ENCODE measurements at places on chromosomes 7 and 10.

DNA sequence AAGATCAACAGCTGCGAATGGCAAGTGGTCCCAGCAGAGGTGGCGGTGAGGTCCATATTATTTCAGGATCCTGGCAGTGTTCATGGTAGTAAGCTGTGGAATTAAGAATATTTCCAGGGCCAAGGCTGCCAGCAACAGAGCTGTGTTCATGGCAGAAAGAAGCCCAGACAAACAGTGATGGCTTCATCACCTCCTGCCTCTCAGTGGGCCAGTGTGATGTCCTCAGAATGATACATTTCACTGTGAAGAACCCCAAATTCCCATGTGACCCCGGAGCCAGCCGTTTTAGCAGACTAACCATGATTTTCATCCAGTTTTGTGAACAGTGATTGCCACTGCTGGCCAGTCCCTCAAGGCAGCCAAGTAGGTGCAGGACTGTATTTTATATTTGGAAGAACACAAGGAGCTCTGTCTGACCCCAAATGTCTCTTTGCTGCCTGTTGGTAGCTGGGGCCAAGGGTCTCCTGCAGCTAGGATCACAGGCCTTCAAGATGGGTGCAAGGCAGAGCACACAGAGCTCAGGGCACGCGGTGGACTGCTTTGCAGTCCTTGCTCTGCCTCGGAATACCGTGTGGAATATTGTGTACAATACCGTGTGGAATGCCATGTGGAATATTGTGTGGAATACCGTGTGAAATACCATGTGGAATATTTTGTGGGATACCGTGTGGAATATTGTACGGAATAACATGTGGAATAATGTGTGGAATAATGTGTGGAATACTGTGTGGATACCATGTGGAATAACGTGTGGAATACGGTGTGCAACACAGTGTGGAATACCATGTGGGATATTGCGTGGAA lies 132.3 kb upstream of the CHST15 start:
- no peak for DNase-seq

GRCh38 chr10:5364890-5365338 lies at the start of gene UCN3:
TSS of gene UCN3 (plus strand) at chr10:5364966. CDS start at chr10:5373721, 8,755 bp downstream.
- no peak for DNase-seq

- no peak for DNase-seq
These were observed 29.5 kb upstream of the LEP start for GRCh38 chr7:128211626-128212025.

DNA sequence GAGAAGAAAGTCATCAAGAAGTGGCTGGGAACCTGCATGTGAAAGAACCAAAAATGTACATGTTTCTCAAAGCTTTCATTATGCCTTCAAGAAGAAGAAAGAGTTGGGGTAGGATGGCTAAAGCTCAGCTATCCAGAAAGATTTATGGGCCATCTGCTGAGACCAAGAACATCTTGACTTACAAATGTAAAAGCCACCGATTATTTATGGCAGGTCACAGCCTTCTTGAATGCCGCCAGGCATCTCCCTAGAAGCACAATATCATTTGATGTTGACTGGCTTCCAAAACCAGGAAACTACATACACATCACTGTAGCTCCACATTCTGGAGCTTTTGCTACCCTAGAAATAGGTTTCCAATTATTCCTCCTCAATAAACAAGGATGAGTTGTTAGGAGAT lies 254.2 kb upstream of the AOAH start:
- DNase-seq: no peak

GRCh38 chr10:69468751-69469089 lies 17.5 kb downstream of the TSPAN15 start:
- no peak for DNase-seq

DNA sequence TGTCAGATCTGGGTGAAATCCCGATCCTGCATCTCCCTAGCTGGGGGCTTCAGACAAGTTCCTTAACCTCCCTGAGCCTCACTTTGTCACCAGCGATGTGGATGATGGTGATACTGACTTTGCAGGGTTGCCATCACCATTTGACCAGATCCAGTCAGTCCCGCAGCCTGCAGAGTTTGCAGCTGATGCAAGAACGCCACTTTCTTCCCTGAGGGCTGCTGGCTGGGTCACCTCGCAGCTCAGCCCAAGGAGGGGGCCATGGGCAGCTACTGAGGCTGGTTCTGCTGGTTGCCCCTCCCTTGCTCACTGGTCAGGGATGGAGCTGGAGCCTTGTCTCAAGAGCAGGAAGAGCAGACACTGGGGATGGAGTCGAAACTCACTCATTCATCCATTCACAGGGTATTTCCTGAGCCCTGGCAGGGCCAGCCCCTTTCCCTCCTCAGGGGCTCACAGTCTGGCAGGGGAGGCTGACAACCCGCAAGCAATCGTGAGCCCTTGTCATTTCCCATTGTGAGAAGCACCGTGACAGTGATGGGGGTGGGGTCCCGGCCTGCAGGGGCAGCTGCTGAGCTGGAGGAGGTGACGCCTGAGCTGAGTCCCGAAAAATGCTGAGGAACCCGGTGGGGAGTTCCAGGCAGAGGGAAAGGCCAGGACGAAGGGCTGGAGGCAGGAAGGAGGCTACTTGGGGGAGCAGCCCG lies 111.1 kb upstream of the TCF7L2 start:
- DNase-seq: no peak

DNA sequence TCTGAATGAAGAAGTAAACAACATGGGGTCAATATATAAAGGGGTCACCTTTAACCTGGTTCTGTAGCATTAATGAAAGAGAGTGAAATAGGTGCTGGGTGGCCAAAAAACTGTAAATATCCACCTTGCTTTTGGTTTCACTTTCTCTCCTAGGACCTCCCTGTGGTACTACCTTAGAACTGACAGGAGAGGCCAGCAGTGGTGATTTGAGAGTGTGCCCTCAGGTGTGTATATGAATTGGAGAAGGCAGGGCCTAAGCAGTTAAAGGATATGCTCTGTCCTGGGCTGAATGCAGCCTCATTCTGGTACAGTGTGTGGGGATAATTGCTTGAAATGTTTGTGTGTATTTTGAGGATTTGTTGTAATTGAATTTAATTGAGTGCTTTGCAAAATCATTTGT lies 62.0 kb downstream of the BBS9 start:
- no peak for DNase-seq

DNA sequence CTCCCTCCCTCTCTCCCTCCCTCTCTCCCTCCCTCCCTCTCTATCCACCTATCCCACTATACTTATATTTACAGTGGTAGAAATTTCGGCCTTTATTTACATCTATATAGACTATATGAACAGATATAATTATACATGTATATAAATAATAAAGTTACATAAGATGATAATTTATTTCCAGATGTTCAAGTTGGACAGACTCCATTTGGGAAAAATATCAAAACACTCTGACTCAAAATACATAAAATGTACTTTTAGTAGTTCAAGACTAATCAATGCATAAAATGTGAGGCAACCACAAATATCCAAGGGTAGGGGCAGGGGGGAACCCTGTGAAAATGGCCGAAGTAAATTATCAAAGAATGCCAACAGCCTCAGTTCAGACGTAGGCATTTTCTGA lies 203.0 kb downstream of the FANK1 start:
- no peak for DNase-seq

- no peak for DNase-seq
These were observed 575.1 kb downstream of the PARD3 start for GRCh38 chr10:34240039-34240438.

GRCh38 chr10:27801171-27801785 lies 55.7 kb upstream of the MKX start:
- DNase-seq: no peak

- no peak for DNase-seq
These were observed 109.2 kb upstream of the GLCCI1 start for GRCh38 chr7:7859411-7859810.

GRCh38 chr7:85602196-85602595 lies 415.3 kb upstream of the SEMA3D start:
- DNase-seq: no peak

- DNase-seq: no peak
These were observed 33.4 kb upstream of the SH2D4B start for GRCh38 chr10:80504158-80504811.

DNA sequence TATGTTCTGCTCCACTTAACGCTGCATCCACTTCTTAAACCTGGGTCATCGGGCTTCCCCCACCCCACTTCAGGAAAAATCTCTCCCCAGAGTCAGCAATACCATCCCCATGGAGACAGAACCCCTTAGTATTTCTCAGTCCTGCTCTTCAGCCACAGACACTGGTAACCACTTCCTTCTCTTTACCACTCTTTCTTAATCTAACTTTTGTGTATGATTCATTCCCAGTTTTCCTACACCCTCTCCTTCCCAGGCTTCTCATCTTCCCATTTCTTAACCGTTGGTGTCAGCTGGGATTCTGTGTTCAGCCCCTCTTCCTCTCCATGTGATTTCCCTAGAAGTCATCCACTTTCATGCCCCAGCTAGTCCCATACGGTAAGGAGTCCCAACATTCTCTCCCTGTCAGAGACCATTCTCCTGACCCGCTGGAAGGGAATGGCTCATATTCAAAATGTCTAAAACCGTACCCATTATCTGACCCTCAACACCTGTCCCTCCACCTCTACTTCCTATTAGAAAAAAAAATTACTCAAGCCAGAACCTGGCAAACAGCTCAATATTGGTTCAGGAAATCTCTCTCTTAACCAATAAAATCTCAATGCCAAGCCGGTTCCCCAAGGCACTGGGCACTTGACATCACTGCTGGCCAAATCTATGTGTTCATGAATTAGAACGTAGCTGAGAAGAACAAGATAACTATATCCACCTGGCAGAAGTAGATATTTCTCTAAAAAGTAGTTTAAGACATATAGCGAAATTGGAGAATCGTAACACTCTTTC lies 89.4 kb downstream of the DGKI start:
- no peak for DNase-seq

DNA sequence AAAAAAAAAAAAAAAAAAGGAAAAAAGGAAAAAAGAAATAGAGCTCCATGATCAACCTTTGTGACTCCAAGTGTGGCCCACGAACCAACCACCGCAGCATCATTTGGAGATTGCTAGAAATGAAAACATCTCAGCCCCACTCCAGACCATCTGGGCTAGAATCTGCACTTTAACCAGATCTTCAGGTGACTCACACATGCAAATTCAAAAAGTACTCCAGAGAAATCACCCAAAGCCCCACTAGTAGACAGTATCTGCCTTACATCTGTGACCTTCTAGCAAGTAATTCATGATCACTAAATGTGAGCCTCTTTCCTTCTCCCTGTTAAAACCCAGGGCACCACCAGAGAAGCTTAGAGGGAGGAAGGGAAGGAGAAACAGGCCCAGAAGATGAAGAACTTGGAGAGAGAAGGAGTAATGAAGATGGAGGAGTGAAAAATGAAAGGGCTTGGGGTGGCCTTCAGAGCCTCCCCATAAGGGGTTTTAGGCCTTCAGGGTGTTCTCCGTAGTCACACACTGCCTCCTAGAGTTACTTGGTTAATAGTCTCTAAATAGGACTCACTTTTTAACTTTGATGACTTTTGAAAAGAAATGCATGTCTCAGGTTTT lies 94.0 kb downstream of the SLC37A3 start:
- DNase-seq: no peak

DNA sequence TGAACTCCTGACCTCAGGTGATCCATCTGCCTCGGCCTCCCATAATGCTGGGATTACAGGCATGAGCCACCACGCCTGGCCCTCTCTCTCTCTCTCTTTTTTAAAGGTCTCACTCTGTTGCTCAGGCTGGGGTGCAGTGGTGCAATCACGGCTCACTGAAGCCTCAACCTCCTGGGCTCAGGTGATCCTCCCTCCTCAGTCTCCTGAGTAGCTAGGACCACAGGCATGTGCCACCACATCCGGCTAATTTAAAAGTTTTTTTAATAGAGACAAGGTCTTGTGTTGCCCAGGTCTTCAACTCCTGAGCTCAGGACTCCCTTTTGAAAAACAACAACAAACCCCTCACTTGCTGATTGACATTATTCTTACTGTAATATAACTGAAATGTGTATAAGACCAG lies 11.6 kb downstream of the PALD1 start:
- no peak for DNase-seq

DNA sequence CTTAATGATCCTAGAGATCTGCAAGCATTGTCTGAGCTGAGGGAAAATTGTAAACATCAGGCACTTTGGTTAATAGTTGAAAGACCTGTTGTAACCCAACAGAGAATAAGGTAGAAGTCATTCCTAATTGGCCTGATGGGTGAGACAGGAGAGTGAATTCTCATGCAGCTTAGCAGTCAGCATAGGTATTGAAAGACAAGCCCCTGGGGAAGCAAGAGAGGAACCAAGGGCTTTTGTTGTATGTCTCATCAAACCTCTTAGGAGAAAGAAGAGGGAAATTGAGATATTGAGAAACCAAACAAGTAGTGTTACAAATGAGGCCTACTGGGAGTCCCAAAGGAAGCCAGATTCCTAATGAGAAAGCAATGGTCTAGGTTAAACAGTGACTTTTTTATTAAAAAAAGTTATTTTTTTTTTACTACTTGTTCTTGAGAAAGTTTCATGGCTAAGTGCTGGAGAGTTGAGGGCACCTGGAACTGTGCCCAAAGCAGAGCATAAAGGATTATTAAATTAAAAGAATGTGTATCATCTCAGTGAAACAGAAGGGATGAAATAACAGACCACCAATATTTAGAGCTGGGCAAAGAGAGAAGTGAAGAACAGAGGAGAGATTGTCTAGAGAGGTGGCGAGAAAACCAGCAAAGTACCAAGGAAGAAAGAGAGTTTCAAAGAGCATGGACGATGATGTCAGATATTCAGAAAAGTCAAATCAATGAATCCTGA lies 168.9 kb downstream of the CDK14 start:
- no peak for DNase-seq

DNA sequence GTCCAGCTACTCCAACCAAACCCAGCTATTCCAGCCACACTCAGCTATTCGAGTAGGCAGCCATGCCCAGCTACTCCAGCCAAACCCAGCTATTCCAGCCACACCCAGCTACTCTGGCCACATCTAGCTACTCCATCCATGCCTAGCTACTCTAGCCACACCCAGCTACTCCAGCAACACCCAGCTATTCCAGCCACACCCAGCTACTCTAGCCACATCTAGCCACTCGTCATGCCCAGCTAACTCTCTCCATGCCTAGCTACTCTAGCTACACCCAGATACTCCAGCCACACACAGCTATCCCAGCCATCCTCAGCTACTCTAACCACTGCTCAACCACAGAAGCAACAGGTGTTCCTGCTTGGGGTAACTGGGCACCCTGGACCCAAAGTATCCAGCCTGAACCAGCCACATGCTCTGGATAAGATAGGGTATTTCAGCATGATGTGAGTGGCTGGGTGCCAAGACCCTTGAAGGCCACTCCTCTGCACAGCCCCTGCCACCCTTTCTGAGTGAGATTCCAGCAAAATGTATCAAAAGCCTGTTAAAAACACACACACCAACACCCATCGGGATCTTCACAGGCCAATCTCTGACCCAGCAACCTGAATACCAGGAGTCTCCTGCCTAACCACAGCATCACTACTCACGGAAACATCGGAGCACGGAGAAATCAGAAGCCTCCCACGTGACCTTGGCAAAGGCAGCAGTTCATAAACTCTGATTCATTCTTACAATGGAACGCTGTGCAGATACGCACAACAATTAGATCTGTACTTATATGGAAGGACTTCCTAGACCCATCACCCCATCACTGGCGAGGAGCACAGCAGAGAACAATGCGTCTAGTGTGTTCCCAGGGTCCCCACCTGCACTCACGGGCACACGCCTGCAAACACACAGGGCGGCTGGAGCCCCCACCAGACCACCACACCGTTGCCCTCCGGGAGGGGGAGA lies 51.8 kb upstream of the DNAAF5 start:
- DNase-seq: no peak
